ENCODE measurements at places on chromosomes 16 and 17. TPM values are rescaled to one million over a fixed set of nuclear protein-coding genes. Genes with fewer than 3 reads are reported as not detected.

GRCh38 chr16:19356024-19356952 is 61.4 kb upstream of the TMC5 start:
- no peak for DNase-seq

GRCh38 chr16:25707982-25708583 is 16.3 kb downstream of the HS3ST4 start:
- DNase-seq = peak; percentile 15

GRCh38 chr16:47887496-47887895 is 268.3 kb downstream of the ABCC12 start:
- no peak for DNase-seq

GRCh38 chr16:85872734-85873133 is 26.2 kb upstream of the IRF8 start:
- no peak for DNase-seq

DNA sequence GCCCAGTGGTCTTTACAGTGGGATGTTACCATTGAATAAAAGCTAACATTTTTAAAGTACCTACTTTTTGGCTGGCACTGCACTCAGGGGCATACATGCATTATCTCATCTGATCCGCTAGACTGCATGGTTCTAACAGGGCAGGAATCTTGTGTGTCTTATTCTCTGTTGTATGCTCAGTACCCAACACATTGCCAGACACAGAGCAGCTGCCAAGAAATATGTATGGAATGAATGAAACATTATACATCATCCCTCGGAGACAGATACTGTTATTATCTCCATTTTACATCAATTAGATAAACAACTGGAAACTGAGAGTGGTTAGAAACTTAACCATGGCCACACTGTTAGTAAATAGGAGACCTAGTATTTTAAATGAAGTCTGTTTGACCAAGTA is 74.1 kb upstream of the CDH11 start:
- DNase-seq = no peak

DNA sequence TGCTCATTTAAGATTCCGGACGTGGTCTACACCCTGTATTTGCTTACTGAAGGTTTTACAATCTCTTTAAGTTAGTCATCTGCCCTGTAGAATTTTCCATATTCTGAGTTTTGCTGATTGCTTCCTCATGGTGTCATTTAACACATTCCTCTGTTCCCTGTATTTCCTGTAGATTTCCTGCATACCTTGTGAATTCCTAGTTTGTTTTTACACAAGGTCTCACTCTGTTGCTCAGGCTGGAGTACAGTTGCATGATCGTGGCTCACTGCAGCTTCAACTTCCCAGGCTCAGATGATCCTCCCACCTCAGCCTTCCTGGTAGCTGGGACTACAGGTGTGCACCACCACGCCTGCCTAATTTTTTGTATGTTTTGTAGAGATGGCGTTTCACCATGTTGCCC is 66.8 kb downstream of the CMIP start:
- no peak for DNase-seq

GRCh38 chr16:24685539-24686432 is 43.7 kb upstream of the TNRC6A start:
- DNase-seq = no peak

DNA sequence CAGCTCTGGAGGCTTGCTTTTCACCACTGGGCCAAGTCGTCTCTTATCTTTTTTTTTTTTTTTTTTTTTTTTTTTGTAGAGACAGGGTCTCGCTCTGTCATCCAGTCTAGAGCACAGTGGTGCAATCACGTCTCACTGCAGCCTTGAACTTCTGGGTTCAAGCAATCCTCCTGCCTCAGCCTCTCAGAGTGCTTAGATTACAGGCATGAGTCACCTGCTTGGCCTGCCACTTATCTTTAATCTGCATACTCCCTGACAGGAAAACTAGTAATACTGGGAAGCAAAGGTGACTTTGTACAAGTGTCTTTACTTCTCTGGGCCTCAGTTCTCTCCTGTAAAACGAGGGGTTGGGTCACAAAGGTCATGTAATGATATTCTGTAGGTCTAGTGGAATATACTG is 15.0 kb downstream of the NTN1 start:
- no peak for DNase-seq

- DNase-seq = no peak
These were observed 204.1 kb upstream of the NOG start for GRCh38 chr17:56389356-56389755.

DNA sequence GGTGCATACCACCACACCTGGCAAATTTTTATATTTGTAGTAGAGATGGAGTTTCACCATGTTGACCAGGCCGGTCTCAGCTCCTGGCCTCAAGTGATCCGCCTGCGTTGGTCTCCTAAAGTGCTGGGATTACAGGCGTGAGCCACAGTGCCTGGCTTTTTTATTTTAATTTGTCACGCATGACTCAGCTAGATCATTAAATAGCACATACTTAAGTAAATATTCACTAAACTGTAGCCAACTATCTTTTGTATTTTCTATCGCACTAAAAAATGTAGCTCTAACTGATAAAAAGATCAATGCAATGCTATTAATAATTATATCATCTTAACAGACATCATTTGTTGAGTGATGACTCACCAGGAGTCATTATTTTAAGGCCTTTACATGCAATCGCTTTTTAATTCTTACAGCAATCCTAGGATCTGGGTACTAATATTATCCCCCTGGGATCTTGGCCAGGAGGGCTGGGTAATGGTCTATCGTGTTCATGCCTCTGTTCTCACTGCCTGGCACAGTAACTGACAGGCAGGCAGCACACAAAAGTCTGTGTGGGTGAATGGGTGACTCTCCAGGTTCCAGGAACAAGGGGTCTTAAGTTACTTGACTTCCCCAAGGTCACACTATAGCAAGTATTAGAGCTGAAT is 693.5 kb upstream of the EEF2KMT start:
- DNase-seq = no peak

DNA sequence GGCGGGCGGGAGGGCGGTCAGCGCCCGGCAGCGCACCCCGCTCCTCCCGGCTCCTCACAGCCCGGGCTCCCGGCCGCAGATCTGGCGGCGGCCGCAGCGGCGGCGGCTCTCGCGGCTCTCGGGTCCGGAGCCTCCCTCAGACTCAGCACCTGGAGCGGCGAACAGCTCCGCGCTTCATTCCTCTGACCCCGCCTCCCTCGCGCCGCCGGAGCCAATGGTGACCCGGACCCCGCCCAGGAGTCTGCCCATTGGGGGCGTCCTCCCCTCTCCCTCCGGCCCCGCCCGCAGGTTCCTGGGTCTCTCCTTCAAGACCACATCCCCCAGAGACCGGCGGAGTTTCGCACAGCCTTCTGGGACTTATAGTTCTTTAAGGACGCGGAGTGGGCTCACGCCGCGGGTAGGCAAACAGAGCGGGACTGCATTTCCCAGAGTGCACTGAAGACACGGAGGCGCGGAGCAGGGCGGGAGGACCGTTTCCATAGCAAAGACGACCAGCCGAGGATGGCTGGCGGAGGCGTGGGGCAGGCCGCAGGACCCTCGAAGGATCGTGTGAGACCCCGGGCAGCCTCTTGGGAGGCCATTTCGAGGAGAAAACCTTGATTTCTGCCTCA is at the start of gene SMPD3:
TSS of gene SMPD3 (minus strand) at position 149 of the 611 bp plus-strand sequence. CDS start 76,327 bp downstream, outside the sequence.
- peak; percentile 97 for DNase-seq

DNA sequence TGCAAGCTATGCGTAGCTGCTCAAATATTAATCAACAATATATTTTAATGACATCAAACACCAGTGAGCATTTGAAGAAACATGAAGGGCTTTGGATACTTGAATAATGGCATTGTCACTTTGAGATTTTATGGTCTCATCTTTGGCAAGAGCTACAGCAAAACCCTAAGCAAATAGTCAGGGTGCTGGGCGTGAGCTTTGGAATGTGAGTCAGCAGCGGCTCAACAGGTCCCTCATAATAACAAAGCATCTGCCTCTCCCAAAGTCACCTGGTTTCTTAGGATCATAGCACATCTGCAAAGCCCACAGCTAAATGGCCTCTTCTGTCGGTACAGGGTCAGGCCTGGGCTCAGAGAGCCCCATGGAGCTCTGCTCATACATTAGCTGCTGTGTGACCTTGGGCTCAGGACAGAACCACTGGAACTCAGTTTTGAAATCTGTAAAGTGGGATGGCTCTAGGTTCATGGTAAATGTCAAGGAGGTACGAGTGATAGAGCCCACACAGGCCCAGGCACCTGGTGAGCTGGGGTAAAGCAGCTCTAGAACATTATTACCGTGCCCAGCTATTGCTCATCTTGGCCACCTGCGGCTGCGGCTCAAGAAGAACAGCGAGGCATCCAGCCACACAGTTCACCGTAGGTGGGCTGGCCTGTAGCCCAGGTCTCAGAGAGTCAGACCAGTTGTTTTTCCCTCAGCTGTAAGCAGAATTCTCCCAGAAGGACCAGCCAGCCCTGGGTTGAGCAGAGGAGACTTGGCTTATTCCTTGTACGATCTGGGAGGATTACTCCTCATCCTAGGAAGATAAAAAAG is 544.5 kb upstream of the CDH11 start:
- DNase-seq = peak; percentile 75

GRCh38 chr16:9091867-9092281 is 430 bp downstream of the HAPSTR1 start:
- DNase-seq = no peak

- no peak for DNase-seq
These were observed 4.4 kb downstream of the SNAI3 start for GRCh38 chr16:88681709-88682451.

DNA sequence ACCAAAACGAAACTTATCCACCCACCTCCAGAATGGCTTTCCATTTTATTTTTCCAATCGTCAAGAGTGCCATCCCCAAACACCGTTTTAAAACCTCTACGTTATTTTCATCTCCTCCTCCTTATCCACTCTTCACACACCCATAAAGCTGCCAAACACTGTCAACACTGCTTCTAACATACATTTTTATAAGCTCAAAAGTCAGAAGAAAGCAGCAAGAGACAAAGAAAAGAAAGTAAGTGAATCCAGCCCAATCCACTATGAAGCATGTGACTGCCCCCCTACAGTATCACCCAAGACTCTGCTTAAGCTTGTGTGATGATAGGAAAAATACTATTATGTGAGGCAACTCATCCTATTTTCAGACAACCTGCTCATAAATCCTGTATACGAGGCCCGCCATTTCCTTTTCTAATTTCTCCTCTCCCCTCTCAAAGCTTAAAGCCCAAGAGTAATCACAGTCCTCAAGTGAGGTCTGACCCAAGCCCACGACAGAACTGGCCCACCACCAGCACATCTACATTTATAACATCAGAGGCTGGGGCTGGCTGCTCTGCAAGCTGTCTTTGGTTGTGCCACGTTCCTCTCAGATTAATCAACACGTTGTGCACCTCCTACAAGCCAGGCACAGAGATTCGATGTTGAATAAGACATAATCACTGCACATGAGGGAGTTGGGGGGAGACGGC is 16.3 kb downstream of the USP31 start:
- DNase-seq = no peak

DNA sequence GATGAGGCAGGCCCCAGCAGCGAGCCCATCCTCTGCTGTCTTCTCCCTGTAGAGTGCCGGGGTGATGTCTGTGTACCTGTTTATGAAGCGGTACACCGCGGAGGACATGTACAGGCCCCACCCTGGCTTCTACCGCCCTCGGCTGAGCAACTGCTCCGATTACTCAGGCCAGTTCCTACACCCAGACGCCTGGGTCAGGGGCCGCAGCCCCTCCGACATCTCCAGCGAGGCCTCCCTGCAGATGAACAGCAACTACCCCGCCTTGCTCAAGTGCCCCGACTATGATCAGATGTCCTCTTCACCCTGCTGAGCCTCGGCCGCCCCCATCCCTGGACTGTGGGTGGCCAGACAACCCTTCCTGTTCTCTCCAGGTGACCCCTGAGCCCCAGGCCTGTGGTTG is 50.0 kb downstream of the CACNG5 start:
- no peak for DNase-seq

GRCh38 chr16:10565167-10565566 is 15.2 kb downstream of the EMP2 start:
- no peak for DNase-seq

DNA sequence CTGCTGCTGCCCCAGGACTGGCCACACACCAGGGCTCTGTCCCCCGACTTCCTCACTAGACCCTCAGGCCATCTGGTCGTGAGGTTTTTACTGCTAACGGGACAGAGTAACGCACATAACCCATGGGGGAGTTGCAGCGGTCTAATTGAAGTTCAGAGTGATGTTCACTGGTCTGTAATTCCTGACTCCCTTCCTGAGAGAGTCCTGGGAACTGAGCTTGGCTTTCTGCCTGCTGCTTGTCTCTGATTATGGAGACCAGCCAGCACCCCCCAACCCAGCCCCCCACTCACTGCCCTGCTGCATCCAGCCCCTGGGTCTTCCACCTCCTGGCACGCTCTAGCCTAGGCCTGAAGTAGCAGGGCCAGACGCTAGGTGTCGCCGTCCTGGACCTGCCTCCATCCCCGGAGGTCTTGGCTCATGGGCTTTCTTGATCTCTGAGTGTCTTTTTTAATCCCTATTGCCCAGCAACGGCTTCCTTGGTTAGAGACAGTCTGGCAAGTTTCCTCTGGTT is 192.9 kb downstream of the CCDC182 start:
- DNase-seq = no peak

DNA sequence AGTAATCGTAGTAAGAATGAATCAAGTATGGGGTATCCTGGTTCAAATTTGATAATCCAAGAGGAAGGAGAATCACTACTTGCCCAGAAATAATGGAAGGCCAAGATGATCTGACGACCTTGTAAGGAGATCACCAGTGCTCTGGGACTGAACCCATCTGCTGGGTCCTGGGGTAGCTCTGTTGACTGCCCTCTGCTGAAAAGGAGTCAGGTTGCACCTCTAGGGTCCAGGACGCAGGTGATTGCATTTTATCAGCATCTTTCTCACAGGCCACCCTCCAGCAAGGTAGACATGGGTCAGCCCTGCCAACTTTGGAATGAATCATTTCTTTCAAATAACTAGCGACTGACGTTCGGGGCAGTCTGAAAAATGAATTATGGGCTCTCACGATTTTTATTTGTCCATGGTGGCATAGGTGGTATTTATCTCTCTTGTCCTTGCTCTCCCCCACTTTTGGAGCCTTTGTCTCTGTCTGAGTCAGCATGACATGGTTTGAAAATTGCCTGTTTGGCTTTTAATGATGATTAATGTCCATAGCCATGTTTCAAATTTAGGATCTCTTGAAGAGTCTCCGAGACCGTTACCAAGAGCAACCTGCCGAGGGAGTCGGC is 163.7 kb downstream of the MSI2 start:
- DNase-seq = no peak

DNA sequence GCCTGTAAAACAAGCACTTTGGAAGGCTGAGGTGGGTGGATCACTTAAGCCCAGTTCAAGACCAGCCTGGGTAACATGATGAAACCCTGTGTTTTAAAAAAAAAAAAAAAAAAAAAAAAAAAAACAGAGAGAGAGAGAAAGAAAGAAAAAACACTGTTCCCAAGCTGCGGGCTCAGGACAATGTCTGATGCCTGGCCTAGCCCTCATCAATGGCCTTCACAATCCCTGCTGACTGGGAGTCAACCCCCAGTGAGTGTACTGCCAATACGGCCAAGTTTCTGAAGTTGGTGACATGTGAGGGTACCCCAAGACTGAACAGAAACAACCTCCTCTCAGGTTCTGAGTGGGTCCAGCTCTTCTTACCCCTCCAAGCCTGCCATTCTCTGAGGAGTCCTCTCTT is 116.5 kb downstream of the ZNF778 start:
- no peak for DNase-seq

- peak; percentile 44 for DNase-seq
These were observed 55.5 kb downstream of the OTOA start for GRCh38 chr16:21719283-21719682.

- no peak for DNase-seq
These were observed 23.9 kb downstream of the HNF1B start for GRCh38 chr17:37720989-37721388.

- DNase-seq = no peak
These were observed 3.7 kb upstream of the RAP1GAP2 start for GRCh38 chr17:2792366-2793169.

Gene HSD11B2
- 1.2 TPM for total RNA-seq

Gene FKBP10
- 267 TPM for total RNA-seq

Gene PPP1R27
- not detected for total RNA-seq

Gene SLC25A10
- total RNA-seq = 9.4 TPM

Gene KRT33B
- total RNA-seq = not detected

All from NCI-H460 (cell line).